Stimulated activated CD4-positive, alpha-beta T cell treated with anti-CD3 and anti-CD28 coated beads, Interleukin-15, amount 100 ng/mL, for 1 hour (primary cell): ENCODE measurements at places on chromosomes 3 and 15.

GRCh38 chr15:67067930-67068551 lies 2.6 kb downstream of the SMAD3 start:
- DNase-seq: no peak

GRCh38 chr3:122921791-122922651 lies 105.5 kb downstream of the SEMA5B start:
- DNase-seq: no peak

DNA sequence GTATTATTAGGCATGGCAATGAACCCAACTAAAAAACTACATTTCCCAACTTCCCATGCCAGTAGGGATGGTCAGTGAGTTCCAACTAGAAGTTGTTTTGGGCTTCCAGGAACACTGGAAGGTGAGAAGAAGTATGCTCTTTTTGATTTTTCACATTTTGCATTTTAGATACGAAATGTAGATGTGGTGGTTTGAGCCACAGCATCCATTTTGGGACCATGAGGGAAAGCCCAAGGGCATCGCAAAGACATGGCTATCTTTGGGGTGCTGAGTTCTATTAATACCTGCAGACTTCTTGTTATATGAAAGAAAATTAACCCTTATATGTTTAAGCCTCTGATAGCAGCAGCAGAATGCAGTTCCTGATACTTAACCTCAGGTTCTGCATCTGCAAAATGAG lies 62.9 kb downstream of the PTPRG start:
- DNase-seq: no peak

DNA sequence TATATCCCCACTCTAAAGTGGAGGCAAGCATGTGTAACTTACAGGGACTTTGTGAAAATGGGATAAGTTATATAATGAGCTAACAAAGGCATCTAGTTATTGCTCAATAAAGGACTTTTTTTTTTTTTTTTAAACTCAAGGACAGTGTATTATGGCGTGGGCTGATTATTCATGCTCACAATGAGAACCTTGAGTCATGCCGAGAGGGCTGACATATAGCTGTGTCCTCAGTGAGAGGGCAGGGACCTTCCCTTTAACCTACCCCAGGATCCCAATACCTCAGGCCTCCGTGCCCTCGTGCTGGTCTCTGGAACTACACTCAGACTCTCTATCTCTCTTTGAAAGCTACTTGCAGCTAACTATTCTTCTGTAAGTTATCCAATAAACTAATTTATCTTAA lies 319.9 kb upstream of the ICE2 start:
- no peak for DNase-seq

GRCh38 chr15:95996494-95996893 lies 334.0 kb upstream of the NR2F2 start:
- DNase-seq: no peak

- no peak for DNase-seq
Measured at GRCh38 chr15:71515375-71516186, 294.8 kb upstream of the NR2E3 start.

GRCh38 chr3:100053951-100054620 lies 60.2 kb downstream of the FILIP1L start:
- DNase-seq: no peak

- DNase-seq: no peak
Measured at GRCh38 chr3:42079701-42080452, 11.3 kb upstream of the TRAK1 start.

GRCh38 chr3:138412821-138413551 lies 21.4 kb upstream of the ESYT3 start:
- no peak for DNase-seq

DNA sequence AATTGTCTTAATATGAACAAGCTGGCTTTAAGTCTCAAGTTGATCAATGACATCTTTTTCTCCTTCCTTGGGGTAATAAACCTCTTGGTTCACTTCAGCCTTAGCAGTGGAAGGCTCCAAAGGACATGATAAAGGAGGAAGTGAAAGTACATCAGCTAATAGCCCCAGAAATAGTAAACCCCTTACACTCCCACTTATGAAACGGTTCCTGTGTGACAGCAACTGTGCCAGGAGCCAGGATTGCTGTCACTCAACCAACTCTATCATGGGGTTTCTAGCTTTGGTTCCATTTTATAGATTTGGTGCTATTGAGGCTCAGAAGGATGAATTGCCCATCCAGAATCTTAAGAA lies 216.7 kb downstream of the ABHD5 start:
- no peak for DNase-seq

GRCh38 chr3:139044366-139045210 lies at the start of gene PRR23C:
Gene PRR23C, minus strand, starts transcription at chr3:139044892. Its CDS starts 272 bp downstream, at chr3:139044620.
- no peak for DNase-seq

GRCh38 chr3:10338591-10339353 lies 17.9 kb upstream of the SEC13 start:
- no peak for DNase-seq

GRCh38 chr3:10365791-10366190 lies 44.9 kb upstream of the SEC13 start:
- DNase-seq: no peak

DNA sequence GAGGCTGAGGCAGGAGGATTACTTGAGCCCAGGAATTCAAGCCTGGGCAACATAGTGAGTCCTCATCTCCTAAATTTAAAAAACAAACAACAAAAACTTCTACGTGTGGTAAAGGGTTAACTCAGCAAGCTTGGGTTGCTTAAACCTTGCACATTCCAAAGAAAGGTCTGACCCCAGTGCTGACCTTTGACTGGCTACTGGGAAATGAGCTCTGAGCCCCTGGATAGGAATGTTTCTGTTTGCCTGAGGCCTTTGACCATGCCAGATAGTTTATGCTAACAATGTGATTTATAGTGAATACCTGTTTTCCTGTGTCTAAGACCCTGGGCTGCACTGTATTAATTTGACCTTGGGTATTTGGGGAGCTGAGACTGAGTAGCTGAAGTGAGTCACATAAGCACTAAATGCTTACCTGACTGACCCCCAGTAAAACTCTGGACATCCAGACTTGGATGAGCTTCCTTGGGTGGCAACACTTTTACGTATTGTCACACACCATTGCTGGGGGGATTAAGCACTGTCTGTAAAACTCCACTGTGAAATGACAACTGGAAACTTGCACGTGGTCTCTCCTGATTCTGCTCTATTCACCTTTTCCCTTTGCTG lies 20.7 kb downstream of the TCAIM start:
- no peak for DNase-seq

- DNase-seq: no peak
Measured at GRCh38 chr3:169992781-169993180, 26.2 kb downstream of the SEC62 start.

DNA sequence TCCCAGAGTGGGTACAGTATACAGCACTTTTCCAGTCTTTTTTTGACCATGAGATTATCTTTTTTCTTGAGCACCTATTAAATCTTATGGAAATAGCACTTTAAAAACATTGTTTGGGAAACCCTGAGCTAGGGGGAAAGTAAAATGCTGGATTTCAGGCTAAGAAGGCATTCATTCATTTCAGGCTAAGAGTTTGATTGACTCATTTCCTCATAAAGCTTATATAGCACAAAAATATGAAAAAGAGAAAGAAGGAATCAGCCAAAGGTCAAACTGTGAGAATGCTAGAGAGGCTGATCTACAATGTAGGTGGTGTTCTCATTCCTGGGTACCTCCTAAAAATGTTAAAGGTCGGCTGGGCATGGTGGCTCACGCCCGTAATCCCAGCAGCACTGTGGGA lies 10.5 kb downstream of the TTC23 start:
- DNase-seq: no peak

- no peak for DNase-seq
Measured at GRCh38 chr3:194132465-194133286, 3.3 kb upstream of the HES1 start.

DNA sequence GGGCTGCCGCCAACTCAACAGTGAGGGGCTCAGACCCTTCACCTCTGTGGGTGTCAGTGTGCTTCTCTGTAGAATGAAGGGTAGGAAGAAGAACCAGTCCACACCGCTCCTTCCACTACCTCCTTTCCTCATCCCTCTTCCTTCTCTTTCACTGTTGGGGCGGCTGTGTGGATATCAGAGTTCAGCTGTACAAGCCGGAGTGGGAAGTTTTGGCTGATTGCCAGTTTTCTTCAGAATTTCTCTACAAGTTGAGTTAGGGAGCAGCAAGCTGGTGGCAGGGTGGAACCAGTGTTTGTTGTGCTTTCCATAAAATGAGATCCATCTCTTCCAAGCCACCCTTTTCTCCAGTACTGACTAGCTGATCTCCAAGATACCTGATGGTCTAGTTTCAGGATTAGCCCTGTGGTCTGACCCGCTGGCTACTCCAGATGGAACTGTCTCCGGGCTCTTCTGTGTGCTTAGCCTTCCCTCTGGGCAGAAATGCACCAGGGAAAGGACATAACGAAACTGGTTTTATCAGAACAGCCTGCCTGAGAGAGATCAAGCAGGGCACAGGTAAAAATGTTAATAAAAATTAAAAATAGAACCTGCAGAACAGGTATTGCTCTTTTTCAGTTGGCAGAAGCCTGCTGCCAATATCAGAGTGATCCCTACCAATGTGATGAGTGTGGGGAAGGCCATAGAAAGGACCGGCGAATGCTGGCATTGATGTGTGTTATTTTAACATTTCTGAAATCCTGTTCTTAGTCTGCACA lies 169.9 kb upstream of the TSC22D2 start:
- DNase-seq: no peak

- DNase-seq: no peak
Measured at GRCh38 chr15:66901336-66902100, 163.9 kb upstream of the SMAD3 start.

- DNase-seq: no peak
Measured at GRCh38 chr15:91925794-91926193, 72.3 kb downstream of the SLCO3A1 start.

GRCh38 chr15:59797756-59798604 lies 108.9 kb upstream of the BNIP2 start:
- DNase-seq: no peak

DNA sequence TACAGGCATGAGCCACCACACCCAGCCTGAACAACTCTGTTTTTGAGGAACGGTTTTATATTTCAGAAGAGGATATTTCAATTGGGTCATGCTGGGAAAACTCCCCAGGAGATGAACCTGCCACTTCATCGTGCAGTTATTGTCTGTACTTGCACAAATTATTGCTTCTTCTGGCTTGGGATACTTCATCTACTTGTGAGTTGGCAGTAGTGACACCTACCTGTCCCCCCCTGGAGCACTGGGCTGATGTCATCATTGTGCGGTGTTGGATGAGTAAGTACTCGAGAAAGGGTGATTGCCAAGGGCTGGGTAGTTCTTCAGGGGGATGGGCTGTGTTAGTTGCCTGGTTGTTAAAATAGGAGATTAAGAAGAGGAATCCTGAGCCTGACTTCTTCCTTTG lies 85.1 kb upstream of the SAMMSON start:
- no peak for DNase-seq

DNA sequence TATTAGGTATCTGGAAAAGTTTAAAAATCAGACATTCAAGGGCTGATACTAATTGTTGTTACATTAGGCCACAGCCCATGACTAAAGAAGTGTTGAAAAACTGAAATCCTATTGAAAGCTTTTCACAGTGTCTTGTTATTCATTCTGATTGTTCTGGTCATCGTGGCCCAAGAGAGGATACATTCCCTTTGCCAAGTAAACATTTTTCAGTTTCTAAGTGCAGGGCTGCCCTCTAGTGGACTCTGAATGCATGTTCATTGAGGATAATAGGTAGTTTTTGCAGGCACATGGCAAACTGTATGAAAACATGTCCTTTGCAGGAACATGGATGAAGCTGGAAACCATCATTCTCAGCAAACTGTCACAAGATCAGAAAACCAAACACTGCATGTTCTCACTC lies 181.1 kb downstream of the MYRIP start:
- no peak for DNase-seq
